Activated CD4-positive, CD25-positive, alpha-beta regulatory T cell (primary cell): ENCODE measurements at places on chromosomes 13 and 19.

- DNase-seq: no peak
Observed at GRCh38 chr19:37981785-37982475, 74.9 kb downstream of the SIPA1L3 start.

- no peak for DNase-seq
Observed at GRCh38 chr19:12133069-12133468, 7.1 kb downstream of the ZNF20 start.

DNA sequence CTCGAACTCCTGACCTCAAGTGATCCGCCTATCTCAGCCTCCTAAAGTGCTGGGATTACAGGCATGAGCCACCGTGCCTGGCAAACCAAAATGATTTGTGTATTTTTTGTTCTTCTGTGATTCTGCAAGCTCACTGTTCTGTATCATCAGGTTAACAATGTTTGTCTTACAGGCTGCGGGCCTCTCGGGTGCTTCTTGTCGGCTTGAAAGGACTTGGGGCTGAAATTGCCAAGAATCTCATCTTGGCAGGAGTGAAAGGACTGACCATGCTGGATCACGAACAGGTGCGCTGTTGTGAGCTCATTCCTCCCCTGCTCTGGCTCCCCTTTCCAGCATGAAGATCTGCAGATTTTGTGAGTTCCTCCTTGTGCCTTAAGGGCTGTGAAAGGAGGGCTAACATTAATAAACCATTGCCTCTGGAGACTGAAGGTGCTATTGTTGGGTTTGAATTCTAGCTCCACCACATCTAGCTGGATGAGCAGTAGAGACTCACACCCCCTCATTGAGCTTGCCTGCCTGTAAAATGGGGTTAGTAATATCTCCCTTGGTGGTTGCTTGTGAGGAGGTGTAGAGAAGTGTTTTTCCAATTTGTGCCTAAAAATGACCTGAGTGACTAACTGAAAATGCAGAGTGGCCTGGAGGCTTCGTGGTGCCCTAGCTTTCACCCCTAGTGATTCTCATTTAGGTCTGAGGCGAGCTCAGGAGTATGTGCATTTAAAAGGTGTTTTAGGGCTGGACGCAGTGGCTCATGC is 12.9 kb downstream of the SAE1 start:
- no peak for DNase-seq

DNA sequence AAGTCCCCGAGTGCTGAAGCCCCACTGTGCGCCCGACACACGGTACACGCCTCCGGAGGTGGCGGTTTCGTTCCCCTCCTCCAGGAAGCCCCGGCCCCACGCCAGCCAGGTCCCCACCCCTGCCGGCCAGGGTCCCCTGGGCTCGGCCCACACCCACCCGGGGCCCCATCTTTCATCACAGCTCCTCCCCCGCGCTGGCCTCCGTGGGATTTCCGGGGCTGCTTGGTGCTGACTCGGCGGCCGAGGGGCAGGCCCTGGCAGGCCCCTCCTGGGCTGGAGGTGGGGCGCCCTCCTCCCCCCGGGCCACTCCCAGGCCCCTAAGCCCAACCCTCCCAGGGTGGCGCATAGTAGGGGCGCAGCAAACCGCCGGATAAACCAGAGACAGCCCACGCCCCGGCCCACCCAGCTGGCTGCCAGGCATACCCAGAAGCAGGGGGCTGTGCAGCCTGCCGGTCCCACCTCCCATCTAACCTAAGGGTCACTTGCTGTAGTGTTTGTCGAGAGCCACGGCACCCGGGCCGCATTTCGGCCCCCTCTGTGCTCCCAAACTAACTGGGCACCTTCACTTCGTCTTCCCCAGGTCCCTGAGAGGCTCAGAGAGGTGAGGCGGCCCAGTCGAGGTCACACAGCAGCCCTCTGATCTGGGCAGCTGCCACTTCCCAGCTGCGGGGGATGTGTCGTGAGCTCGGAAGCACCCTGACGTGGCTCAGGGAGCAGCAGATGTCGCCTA is 6.6 kb downstream of the ZBTB7A start:
- no peak for DNase-seq

DNA sequence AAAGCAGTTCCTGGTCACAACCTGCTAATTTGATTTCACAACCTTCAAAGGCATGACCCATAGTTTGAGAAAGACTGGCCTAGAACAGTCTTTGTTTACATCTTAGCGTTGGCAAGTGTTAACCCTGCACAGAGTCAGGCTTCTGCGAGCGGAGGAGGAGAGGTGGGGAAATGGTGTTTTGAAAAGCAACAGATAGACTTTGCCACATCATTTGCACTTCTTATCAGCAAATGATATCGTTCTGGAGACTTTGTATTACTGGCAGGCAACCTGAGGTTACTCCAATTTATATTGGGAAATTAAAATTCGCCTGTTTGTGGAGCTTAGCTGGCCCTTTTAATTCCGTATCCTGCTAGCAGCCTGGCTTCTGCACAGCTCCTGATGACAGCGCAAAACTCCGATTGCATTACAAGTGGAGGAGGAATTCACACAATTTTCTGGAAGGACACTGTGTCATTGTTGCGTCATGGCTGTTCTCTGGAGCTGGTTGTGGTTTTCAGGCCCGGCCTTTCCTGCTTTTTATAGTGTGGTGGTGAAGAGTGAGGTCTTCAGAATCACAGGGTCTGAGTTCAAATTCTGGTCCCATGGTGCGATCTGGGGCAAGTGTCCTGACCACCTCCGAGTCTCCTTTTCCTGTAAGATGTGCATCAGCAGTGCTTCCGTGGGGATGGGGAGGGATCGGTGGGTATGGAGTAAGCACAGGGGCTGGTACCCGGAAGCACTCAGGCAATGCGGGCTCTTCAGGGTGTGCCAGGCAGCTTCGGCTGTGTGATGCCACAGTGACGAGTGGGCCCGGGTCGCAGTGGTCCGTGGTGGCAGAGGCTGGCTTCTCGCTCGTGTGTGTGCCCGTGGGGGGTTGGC is 49.1 kb upstream of the EHD2 start:
- DNase-seq: no peak

DNA sequence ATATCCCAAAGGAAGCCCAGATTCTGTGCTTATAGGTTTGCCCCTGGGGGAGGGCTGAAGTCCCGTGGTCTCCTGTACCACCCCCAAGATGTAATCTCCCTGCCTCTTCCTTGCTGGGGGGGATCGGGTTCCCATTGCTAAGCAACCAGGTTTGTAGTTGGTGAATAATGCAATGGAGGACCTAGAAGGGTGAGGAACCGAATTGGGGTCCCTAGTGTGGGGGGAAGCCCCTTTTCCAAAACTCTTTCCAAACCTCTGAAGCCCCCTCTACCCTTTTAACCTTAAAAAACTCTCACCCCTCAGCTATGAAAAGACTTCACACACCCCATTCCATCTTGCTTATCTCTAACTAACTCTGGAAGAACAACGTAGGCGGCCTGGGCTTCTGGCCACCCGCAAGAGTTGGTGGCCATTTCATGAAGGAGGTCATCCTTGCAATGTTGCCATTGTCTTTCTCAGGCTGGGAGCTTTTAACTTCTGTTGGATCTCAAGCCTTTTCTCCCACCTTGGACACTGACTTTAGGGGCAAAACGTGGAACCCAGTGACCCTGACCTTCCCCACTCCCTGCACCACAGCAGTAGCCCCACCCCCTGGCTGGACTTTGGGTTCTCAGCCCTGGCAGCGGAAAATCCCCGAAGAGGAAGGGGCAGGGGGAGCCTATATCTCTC is 661 bp downstream of the PALM3 start:
- DNase-seq: no peak

GRCh38 chr13:23147827-23148226 is 33.0 kb upstream of the SGCG start:
- DNase-seq: no peak

DNA sequence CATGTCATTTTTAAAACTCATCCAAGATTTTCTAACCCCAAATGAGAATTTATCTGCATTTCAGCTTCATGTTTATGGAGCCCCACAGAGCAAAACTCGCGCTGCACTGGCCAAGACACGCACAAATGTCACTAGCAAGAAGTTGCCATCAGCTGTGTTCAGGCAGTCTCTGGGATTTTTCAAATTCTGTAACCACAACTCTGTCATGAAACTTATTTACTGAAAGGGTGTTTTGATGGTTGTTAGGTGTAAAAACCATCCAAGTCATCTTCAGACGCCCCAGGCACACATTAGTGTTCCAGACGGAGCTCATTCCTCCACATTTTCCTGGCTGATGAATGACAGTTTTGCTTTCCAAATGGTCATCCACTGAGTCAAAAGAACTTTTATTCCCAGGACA is 63.4 kb downstream of the SLC7A1 start:
- DNase-seq: no peak

DNA sequence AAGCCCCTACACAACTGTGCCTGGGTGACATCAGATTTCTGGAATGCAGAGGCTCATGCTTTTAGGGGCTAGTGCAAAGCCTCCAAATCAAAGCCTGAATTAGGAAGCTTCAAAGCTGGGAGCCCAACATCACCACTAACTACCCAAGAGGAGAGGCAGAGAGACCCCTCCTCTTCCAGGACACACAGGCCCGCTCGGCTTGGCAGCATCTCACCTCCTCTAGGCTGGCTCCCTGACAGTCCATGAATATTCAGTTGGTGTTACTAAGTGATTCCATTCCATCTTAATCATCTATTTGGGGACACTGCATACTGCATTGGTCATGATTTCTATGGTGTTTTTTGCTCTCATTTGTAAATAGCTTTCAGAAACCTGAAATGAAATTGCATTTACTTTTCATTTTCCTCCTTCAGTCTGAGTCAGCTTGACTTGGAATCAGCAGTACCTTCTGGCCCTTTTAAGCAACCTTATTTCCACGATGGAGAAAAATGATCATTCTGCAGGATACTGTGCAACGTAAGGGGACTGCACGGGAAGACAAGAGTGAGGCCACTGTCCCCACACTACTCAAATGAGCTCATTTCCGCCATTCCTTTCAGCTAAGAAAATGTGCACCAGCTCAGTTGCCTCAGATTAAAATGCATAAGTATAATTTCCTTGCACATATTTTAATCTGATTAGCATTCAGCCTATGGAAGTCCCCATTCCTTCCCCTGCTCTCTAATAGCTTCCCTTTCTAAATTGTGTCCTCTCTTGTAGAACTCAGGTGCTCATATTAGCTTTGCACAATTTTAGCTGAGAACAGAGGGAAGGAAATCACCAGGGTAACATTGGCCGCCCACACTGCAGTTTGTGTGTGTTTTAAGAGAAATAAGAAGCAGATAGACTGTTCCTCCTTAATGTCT is 219.9 kb downstream of the RFC3 start:
- DNase-seq: no peak

GRCh38 chr19:35297515-35297848 is 5.5 kb downstream of the MAG start:
- no peak for DNase-seq

GRCh38 chr19:49387936-49388372 is at the start of gene KASH5:
TSS of gene KASH5 (plus strand) at chr19:49388249. CDS start at chr19:49390884, 2,635 bp downstream.
- DNase-seq: peak; percentile 33

GRCh38 chr13:32548837-32549236 is 10.2 kb upstream of the N4BP2L2 start:
- DNase-seq: no peak

DNA sequence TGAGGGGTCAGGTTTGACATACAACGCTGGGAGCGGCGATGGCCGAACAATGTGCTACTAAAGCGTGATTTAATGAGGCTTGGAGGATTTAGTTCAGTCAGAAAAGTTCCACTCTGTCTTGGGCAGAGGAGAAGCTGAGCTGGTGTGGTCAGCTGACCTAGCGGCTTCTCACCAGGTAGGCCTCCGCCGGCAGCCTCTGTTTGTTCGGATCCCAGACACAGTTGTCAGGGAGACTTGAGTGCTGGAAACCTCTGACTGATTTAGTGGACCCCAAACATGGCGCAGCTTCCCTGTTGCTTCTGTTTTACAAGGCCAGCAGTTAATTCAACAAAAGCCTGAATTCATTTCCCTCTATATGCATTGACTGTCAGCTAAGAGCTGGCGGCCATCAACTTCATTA is 36.5 kb upstream of the OLFM4 start:
- DNase-seq: no peak

DNA sequence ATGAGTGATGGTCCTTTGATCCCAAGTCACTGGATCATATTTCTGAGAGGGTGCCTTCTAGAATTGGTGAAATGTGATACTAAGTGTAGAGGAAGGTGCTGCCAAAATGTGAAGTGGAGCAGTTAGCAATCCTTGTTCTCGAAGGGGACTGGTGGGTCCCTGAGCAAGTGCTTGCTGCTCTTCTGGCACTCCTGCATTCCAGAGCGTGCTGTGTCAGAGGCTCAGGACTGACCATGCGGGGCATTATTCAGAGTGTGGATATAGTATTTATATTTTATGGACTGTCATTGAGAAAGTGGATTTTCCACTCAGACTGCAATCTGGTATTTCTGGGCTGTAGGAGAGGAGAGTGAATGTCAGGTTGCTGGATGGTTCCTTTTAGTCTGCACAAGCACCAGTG is 152.6 kb upstream of the KL start:
- no peak for DNase-seq

- no peak for DNase-seq
Observed at GRCh38 chr19:6832412-6832811, 55.0 kb upstream of the ADGRE1 start.

- DNase-seq: no peak
Observed at GRCh38 chr13:24894972-24895300, 131.0 kb downstream of the RNF17 start.

GRCh38 chr13:45133396-45134118 is 13.2 kb downstream of the GTF2F2 start:
- DNase-seq: no peak

DNA sequence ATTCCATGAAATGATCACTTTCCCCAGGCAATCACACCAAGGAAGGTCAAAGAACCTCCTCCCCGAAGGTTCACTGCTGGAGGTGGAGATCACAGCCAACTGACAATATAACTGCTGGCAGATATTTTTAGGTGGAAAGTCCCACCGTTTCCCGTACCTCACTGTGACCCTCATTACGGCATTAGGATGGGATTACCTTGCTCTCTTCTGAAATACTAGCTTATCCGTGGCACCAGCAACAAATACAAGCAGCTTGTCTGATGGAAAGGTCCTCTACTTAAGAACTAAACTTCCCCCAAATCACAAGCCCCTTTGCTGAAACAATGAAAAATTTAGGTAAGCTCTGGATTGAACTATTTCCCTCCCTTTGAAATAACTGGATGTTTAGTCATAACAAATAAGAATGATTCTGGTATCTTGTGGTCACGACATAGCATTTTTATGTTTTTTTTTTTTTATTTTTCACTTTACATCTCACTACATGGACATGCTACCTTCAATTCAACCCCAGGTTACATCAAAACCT is 178.9 kb downstream of the COL4A1 start:
- DNase-seq: no peak

DNA sequence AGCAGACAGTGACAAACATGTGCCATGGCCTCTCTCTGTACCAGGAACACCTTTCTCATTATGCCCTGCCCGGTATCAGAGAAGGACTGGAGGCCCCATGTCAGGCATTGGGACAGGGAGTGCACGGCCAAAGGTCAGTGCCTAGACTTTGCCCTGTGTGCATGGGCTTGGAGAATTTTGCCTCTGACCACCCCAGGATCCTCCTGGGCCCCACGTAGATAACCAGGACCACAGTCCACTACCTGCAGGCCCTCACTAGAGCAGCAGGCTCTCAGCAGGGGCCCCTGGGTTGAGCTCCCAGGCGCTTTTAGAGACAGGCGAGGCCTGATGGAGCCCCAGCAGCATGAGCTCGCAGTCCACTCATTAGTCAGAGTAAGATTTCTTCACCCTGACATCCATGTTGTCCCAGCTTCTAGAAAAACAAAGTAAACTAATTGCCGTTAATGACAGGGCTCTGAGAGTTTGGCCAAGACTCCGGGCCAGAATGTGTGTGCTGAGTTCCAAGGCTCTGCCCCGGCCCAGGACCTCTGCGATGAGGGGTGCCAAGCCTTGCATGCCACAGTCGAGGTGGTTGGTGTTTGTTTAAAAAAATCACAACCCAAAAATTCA is 42.7 kb downstream of the CAPN12 start:
- no peak for DNase-seq

- no peak for DNase-seq
Observed at GRCh38 chr13:60990032-60990733, 425.5 kb downstream of the PCDH20 start.

GRCh38 chr13:41465241-41465847 is 8.0 kb downstream of the RGCC start:
- peak; percentile 82 for DNase-seq
